ENCODE measurements at places on chromosomes 11 and 22.

- DNase-seq = peak; percentile 89
Measured at GRCh38 chr22:41197038-41197972, 7.8 kb upstream of the L3MBTL2 start.

DNA sequence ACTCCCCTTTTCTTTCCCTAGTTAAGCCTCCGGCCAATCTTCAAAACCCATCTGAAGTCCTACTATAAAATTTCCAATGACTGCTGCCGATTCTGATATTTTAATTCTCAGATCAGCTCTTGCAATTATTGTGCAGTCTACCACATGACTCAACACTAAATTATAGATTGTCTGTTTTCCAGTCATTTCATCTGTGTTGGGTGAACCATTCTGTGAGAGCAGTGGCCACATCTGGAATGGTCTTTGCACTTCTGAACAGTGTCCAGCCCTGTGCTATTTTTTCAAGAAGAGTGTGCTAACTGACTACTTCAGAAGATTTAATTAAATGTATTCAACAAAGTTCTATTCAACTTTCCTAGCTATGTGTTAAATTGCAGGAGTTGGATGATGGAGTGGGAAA, 47.2 kb upstream of the MMP7 start:
- DNase-seq = no peak

GRCh38 chr11:133945087-133945974, 11.4 kb downstream of the IGSF9B start:
- peak; percentile 88 for DNase-seq

GRCh38 chr11:108780119-108780518, 115.2 kb downstream of the DDX10 start:
- DNase-seq = no peak

- no peak for DNase-seq
Measured at GRCh38 chr11:73258104-73259035, 13.8 kb upstream of the P2RY6 start.

GRCh38 chr11:100922121-100922520, 207.5 kb downstream of the PGR start:
- DNase-seq = no peak

GRCh38 chr22:34975721-34976120, 90.2 kb upstream of the ISX start:
- DNase-seq = no peak

- no peak for DNase-seq
Measured at GRCh38 chr22:50525858-50526107, 385 bp upstream of the SCO2 start.

DNA sequence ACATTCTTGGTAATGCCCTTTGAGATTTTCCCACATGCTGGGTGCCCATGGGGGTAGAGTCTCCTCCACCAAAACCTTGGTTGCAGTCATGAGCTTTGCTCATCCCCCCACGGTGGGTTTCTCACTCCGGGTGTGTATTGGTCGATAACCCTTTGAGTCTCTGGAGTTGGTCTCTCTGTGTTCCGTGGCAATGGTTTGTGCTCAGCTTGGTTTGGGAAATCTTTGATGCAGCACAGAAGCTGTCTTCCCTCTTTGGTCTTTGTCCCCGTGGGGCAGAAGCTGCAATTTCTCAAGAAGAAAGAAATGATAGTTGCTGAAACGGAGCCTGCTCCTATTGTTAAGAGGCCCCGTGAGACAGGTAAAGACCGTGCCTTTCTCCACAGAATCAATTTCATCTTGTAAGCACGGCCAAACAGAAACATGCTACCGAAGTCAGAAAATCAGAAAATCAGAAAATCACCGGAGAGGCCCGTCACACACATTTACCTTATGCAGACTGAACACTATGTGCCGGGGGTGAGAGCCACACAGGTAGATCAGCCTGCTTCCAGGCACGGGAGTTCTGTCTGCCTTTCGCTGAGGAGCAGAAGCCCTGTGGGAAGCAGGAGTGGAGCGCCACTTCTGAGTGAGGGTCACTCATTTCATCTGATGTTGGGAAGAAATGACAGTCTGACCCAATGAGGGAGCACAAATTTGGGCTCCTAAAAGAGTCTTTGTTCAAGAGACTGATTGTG, 186.1 kb downstream of the TBC1D22A start:
- no peak for DNase-seq

GRCh38 chr22:38923463-38924346, 33.7 kb upstream of the APOBEC3A start:
- DNase-seq = no peak

GRCh38 chr11:133732109-133732674, 113.1 kb downstream of the SPATA19 start:
- no peak for DNase-seq

DNA sequence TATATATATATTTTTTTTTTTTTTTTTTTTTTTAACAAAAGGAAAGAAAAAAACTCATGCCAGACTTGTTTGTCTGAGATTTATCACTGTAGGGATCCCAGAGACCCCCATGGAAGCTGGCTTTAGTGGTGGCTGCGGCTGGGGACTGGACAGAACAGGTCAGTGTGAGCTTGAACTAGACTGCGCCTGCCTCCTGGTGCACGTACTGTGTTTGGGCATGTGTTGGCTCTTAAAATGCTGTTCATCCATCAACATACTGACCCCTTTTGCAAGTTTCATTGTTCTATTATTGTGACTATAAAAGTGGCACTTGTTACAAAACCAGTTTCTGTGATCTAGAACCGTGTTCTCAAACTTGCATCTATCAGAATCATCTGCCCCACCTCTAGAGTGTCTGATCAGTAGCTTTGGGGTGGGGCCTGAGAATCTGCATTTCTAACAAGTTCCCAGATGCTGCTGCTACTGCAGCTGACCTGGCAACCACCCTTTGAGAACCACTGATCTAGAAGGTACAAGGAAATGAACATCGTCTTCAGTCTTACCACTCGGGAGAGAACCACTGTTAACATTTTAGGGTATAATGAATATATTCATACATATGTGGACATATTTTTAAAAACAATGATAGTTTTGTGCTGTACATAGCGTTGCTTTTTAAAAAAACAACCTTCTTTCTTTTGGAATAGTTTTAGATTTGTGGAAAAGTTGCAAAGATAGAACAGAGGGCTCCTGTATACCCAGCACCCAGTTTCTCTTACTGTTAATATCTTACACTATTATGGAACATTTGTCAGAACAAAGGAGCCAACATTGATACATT, 54.0 kb downstream of the ZNRF3 start:
- no peak for DNase-seq

GRCh38 chr11:77111277-77111676, 8.6 kb downstream of the OMP start:
- no peak for DNase-seq

DNA sequence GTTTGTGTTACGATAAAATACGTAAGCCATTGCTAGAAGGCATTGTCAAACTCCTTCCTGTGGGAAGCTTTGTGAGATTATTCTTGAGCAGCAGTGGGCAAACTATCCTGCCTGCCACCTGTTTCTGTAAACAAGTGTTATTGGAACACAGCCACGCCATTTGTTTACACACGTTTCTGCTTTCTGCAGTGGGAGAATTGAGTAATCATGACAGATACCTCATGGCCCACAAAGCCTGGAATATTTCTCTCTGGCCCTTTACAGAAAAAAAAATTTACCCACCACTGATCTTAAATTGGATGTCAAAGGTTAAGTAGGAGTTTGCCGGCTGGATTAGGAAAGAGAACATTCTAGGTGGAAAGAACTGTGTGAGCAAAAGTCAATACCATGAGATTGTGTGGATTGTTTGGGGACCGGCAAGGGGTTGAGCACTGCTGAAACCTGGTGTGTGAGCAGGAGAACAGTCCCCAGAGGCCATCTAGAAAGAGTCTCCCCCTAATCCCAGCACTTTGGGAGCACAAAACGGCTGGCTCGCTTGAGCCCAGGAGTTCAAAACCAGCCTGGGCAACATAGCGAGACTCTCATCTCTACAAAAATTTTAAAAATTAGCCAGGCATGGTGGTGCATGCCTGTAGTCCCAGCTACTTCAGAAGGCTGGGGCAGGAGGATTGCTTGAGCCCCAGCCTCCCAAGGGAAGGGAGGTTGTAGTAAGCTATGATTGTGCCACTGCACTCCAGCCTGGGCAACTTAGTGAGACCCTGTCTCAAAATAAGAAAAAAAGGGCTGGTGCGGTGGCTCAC, 6.0 kb upstream of the PLA2G6 start:
- no peak for DNase-seq

DNA sequence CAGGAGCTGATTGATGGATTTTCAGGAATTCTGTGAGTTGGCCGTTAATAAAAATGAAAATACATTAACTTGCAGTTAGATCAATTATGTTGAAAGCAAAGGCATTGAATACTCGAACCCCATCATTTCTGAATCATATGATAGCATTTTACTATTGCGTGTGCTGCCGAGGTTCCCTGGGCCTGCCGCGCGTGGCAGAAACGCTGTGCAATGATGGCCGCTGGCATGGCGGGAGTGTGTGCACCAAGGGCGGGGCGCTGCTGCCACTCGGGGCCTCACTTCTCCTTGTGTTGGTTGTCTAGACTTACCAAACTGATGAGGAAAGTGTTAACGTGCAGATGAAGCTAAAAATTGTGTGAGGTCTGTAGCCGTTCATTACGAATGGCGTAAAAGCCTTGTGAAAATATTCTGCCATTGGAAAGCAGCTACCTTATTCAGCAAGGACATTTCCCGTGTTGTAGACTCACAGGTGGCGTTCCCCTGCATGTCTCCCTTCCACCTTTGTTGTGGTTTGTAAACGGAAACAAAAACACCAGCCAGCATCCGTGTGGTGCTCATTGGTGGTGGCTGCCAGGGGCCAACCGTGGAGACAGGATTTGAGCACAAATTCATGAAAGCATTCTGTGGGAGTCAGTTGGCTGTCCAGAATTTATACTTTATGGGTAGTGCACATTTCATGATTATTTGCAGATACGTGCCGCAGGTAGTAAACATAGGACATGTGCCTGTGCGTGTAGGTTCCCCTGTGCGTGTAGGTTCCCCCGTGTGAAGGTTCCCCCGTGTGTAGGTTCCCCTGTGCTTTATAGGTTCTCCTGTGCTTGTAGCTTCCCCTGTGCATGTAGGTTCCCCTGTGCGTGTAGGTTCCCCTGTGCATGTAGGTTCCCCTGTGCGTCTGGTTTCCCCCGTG, 5.9 kb upstream of the GRAMD4 start:
- DNase-seq = peak; percentile 74

- no peak for DNase-seq
Measured at GRCh38 chr11:36214480-36214879, 74.7 kb downstream of the COMMD9 start.

- DNase-seq = no peak
Measured at GRCh38 chr11:126930091-126930841, 70.3 kb downstream of the KIRREL3 start.

DNA sequence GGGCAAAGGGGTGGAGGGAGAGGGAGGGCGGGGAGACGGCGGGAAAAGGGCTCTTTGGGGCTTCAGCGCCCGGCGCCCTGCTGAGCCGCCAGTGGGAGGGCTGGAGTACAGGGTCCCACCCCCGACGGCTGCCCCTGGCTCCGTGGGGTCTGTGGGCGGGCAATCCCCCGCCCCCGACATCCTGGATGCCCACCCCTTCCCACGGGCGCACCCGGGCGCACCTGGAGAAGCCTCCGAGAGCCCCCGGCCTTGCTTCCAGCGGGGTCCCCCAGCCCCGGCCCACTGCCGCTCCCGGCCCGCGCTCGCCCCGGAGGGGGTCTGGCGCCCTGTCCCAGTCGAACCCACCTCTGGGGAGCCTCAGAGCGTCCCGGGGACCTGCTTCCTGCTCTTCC, 394 bp downstream of the CHRM4 start:
- no peak for DNase-seq

GRCh38 chr11:82718307-82718706, 15.4 kb downstream of the FAM181B start:
- DNase-seq = peak; percentile 21

DNA sequence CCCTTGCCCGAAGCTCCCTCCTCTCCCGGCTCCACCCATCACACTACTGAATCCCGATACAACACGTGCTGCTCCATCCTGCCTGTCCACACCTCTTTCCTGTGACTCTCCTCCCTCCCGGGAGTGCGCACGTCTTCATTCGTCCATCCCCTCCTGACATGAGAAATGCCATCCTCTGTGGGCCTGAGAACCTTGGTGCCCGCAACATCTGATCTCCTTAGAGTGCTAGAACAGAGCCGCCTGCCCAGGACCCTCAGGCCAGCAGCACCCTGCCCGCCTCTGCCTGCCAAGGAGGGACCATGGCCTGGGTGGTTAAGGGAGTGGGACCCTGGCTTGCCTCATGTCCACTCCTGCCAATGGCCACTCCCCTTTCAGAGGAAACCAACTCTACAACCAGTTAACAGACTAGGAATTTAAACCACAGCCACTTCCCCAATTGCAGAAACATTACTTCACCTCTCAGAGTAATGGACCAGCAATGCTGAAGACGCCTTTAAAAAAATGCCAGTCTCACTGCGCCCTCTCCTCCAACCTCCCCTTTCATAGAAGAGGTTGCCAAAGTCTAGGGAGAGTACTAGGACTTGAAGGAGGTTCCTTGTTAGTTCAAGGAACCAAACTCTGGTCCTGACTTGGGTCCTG, 466.3 kb downstream of the OPCML start:
- DNase-seq = no peak

- peak; percentile 62 for DNase-seq
Measured at GRCh38 chr11:86608251-86608799, 64.1 kb downstream of the ME3 start.

GRCh38 chr11:117315285-117316196, 515 bp downstream of the BACE1 start:
- peak; percentile 46 for DNase-seq

DNA sequence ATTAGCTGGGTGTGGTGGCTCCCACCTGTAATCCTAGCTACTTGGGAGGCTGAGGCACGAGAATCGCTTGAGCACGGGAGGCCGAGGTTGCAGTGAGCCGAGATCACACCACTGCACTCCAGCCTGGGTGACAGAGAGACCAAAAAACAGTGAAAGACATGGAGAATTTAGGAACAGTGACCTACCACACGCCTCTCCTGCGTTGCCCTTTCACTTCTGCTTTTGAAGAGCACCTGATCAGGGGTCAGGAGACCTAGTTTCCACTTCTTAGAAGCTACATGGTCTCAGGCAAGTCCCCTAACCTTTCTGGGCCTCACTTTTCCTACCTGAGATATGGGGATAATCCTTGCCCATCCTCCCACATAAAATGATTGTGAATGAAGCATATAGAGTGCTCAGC, 12.2 kb downstream of the SLC35C1 start:
- DNase-seq = no peak

DNA sequence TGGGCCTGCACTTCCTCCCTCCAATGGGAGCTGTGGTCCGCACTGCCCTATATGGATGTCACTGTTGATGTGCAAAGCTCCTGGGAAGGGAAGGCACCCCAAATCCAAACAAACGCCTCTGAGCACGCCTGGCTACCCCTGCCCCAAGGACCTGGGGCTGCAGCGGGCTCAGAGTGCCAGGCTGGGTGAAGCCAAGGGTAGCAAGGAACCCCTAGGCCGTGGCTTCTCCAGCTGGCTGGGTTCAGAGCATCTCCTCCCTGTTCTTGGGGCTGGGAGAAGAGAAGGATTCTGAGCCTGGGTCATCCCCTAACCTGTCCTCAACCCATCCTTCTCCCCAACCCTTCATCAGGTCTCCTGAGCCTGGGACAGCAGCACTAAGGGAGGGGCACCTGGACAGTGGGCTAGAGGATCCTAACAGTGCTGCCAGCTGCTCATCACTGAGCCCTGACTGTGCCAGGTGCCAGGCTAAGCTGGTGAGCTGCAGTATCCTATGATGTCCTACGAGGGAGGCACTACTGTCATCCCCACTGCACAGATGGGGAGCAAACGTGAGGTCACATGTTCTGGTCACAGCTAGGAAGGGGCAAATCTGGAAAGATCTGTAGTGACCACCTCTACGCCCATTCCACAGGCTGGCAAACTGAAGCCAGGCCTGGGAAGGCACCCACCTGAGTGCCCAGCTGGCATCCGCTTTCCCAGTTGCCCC, 3.0 kb downstream of the SSTR3 start:
- no peak for DNase-seq

GRCh38 chr11:122229078-122229477, 113.1 kb upstream of the BLID start:
- no peak for DNase-seq

Data from stimulated activated CD4-positive, alpha-beta T cell treated with anti-CD3 and anti-CD28 coated beads, Interleukin-15, amount 100 ng/mL, for 24 hours (primary cell).